ENCODE measurements at places on chromosomes 5 and 9.

GRCh38 chr5:23730023-23730422 is 222.6 kb downstream of the PRDM9 start:
- H3K27me3 ChIP-seq: no peaks in the 10 kb centered on the region
- no peaks in the 10 kb centered on the region for H3K4me1 ChIP-seq
- no peak for DNase-seq
- H3K36me3 ChIP-seq: no peaks in the 10 kb centered on the region

- peak overlapping the region; percentile 89 for H3K27ac ChIP-seq
- DNase-seq: no peak
- peak overlapping the region; percentile 95 for H3K4me3 ChIP-seq
Measured at GRCh38 chr9:129027224-129027684, 877 bp downstream of the SH3GLB2 start.

DNA sequence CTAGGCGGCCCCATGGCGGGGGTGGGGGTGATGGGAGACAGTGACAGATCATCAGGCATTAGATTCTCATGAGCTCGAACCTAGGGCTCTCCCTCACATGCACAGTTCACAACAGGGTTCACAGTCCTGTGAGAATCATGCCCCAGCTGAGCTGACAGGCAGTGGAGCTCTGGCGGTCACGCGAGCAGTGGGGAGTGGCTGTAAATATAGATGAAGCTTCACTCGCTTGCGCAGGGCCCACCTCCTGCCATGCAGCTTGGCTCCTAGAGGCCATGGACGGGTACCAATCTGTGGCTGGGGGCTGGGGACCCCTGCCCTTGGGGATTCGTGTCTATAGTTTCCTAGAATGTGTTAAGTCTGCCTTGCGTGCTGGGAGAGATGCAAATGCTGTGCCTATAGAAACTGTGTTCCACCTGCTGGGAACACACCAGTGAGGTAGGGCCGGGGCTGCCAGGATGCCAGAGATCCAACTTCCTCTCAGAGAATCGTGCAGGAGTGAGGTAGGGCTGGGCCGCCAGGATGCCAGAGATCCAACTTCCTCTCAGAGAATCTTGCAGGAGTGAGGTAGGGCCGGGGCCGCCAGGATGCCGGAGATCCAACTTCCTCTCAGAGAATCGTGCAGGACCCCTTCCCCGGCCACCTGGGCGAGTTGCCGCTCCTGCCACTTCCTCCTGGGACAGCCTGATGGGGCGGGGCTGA is 14.1 kb upstream of the EXOC3 start:
- no peaks in the 10 kb centered on the region for H3K4me1 ChIP-seq
- H3K27ac ChIP-seq: no peak overlapping the region
- no peak overlapping the region for H3K4me3 ChIP-seq
- no peaks in the 10 kb centered on the region for H3K36me3 ChIP-seq
- no peak for DNase-seq

DNA sequence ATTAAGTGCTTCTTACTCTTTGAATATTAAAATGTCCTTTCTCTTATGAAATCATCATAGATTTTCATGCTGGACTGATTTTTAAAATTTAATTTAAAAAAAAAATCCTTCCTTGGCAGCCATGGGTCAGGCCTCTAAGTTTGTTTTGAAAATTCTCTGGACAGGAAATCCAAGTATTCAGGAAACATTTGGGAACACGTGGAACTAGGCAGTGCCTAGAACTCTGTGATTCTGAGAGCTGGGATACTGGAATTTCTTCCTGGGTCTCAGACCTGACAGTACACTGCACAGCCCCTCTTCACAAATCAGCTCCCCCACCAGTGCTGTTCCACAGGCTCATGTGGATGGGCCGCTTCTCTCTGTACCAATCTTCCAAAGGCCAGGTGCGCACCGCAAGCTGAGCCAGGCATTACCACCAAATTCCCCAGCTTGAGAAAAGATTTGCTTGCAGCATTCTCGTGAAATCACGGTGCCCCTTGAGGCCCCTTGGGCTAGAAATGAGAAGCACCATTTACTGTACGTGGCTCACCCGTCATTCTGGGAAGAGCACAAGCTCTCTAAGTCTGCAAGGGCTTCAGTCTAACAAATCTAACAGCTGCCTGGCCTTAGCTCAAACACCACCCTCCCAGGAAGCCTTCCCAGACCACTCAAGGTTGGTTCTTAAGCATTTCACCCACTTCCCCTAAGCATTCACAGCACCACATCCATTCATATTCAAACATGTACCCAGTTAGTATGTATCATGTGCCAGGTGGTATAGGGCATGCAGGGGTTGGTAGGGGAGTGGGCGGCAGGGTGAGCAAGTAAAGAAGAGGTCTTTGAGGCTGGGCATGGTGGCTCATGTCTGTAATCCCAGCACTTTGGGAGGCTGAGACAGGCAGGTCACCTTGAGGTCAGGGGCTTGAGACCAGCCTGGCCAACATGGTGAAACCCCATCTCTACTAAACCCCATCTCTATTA is 26.5 kb downstream of the B4GALT1 start:
- no peak for DNase-seq
- H3K27ac ChIP-seq: no peak overlapping the region
- no peaks in the 10 kb centered on the region for H3K4me1 ChIP-seq

Measured in tibial nerve (tissue), 4 donors.